Activated CD8-positive, alpha-beta memory T cell treated with anti-CD3 and anti-CD28 coated beads, Interleukin-2, amount 10 ng/mL, durations not matched to agents 7 days and 5 days (primary cell): ENCODE measurements at places on chromosomes 5 and 9.
A peak's percentile ranks its signal among the peaks of the same experiment; 100 is the strongest.

DNA sequence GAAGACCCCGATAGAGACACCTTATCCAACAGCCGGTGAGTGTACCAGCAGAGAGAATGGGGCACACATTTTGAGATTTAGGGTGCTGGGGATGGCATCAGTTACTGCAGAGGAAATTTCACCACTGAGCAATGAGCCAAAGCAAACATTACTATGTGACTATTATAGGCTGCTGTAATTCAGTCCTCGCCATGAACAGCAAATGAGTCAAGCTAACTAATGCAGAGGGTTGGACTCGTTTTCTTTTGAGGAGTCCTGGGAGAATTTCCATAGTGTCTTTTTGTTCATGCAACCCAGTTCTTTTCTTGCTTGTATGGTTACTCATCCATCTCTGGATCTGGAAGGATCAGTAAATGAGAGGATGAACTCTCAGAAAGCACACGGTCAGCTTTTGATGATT lies 323.8 kb downstream of the PSAT1 start:
- DNase-seq, result no peak

- no peak for DNase-seq
Measured at GRCh38 chr5:68746643-68747420, 347.0 kb upstream of the SLC30A5 start.

DNA sequence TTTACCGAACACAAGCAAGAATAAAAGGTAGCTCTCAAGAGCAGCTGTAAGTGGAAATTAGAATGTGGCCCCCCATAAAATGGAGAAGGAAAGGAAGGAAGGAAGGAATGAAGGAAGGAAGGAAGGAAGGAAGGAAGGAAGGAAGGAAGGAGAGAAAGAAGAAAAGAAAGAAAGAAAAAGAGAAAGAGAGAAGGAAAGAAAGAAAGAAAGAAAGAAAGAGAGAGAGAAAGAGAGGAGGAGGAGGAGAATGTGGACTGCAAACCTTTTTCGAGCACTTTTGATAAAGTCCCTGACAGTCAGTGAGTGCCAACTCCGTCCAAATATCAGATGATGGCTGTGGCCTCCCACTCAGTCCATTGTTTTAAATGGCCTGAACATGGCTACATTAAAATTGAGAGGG lies 53.8 kb upstream of the SNX2 start:
- no peak for DNase-seq

DNA sequence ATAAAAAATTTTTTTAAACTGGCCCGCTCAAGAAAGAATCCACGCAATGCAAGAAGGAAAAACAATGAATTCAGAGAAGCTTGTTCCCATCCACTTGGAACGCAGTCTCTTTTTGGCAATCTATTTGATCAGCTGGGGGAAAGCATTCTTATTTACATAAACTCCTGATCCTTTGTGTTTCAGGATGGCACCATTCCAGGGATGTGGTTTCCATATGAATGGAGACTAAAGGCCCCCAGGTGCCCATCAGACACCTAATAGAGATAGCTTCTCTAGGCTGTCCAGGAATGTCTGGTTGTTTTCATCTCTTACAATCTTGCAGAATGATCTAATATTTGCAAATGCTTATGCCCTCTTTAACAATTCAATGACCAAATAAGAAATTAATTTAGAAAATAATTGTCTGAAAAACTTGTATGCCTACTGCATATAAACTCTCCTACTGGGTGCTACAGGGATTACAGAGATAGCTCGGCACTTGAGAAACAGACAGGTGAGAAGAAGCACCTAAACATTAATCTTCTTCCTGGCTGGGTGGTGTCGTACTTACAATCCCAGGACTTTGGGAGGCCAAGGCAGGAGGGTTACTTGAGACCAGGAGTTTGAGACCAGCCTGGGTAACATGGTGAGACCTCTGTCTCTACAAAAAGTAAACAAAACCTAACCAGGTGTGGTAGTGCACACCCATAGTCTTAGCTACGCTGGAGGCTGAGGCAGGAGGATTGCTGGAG lies 3.0 kb upstream of the RASGRF2 start:
- DNase-seq, result no peak

DNA sequence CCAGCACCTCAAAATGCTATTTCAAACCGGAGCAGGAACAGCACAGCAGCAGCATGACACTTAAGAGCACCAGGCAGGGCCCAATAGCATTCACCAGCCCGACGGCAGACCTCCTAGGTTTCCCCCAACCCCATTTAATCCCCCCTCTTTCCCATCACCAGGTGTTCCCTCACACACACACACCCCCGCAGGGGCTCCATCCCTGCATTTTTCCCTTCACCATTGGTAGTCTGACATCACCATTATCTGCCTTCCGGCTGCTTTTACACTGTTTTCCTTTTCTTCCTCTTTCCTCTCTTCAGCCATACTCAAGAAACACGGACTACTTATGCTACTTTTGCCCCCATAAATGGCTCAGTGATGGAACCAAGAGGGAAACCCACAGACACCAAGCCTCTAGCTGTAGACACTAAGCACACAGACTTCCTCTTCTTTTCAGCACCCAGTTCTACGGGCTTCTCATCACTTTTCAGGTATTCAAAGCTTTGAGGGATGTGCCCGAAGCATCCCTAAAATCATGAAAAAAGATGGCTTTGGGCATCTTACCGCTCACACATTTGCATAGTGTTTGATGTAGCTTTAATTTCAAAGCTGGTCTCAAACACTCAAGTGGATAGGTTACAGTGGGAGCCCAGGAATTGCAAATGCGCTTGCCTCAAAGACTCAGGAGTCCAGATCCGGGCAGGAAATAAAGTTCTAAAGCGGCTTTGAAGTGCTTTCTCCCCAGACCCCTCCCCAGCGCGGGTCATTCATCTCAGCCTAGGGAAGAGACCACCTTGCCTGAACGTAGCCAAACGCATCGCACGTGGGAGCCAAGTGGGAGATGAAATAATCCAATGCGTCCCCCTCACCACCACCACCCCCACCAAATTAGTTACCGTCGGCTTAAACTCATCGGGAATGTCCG lies 141.5 kb downstream of the TSSK1B start:
- DNase-seq, result no peak

DNA sequence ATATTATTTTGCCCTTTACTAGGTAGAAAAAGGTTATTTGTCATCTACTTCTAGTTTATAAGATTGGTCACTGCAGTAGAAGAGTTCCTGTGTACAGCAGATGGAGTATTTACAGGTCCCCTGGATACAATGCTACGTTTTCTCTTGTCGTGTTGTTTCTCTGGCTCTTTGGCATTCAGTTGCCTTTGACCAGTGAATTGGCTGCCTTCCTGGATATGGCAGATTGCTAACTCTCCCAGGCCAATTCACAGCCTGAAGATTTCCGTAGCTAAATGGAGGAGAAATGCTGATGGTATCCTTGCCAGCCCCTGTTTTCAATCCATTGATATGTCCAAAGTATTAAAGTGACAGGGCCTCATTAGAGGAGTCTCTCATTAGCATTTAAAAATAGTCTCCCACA lies 32.5 kb upstream of the GNAQ start:
- no peak for DNase-seq

DNA sequence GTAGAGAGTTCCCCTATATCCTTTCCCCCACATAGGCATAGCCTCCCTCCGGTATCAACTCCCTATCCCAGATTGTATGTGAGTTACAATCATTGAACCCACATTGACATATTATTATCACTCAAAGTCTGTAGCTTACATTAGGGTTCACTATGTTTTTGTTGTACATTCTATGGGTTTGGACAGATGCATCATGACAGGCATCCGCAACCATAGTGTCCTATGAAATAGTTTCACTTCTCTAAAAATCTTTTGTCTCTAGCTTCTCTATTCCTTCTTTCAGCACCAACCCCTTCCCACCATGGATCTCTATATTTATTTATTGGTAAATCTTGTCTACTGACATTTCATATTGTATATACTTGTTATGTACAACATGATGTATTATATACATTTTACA lies 31.6 kb downstream of the TAF11L14 start:
- no peak for DNase-seq

- no peak for DNase-seq
Measured at GRCh38 chr5:177470759-177471536, 2.5 kb downstream of the DBN1 start.

DNA sequence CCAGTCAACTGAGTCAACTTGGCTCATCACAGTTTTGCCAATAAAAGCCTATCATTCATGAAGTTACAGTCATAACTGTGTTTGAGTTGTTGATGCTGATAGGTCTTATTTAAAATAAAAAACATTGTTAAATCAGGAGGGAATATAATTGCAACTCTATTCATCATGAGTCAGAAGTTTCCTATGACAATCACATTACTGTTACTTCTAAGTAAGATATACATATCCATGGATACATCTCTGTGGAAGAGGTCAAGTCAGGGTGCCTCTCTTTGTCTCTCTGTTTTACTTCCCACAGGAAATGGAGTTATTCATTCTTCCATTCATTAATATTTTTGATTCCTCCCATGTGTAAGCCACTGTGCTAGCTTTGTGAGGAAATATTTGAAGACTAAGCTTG lies 2015.4 kb upstream of the WWC1 start:
- DNase-seq, result no peak

DNA sequence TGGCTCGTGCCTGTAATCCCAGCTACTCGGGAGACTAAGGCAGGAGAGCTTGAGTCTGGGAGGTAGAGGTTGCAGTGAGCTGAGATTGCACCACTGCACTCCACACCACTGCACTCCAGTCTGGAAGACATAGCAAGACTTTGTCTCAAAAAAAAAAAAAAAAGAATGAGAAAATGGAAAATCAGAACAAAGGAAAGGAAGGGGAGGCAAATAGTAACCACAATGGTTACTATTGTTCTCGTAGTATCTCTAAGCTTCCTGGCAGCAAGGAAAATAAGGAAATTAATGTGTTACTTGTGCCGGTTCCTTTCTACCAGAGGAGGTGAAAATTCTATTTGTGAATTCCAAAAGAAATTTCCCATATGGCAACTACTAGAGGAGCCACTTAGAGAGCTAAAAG lies 48.5 kb upstream of the BNC2 start:
- no peak for DNase-seq

DNA sequence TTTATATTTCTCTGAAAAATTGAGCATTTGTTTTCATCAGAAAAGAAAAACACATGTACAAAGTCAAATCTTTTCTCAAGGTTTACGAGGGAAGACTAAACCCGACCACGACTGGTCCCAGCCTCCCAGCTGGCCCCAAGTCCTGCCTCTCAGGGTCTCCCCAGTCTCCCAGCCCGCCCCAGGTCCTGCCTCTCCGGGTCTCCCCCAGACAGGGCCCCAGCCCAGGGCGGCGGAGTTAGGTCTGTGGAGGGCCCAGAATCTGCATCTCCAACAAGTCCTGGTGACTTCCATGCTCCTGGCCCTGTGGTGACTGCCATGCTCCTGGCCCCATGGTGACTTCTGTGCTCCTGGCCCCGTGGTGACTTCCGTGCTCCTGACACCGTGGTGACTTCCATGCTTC lies 359.9 kb downstream of the IRX2 start:
- no peak for DNase-seq

DNA sequence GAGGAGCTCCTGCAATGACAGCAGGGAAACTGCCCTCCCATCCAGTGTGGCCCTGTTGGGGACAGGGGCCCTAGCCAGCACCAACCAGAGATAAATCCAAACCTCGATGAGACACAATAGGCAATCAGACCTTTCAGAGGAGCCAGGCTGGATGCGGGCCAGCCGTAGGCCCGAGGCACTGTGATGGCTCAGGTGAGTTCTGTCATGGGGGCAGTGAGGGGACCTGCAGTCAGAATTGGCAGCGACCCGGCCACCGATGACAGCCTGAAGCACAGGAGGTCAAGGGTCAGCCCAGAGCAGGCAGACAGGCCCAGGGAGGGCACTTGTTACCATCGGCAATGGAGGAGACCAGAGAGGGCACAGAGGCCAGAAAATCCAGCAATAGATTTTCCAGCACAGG lies 90.8 kb downstream of the FRMD3 start:
- DNase-seq, result no peak

- DNase-seq, result peak; percentile 65
Measured at GRCh38 chr9:129626625-129627284, 792 bp downstream of the NTMT1 start.

GRCh38 chr5:90557391-90557790 lies 1.2 kb upstream of the ADGRV1 start:
- no peak for DNase-seq

DNA sequence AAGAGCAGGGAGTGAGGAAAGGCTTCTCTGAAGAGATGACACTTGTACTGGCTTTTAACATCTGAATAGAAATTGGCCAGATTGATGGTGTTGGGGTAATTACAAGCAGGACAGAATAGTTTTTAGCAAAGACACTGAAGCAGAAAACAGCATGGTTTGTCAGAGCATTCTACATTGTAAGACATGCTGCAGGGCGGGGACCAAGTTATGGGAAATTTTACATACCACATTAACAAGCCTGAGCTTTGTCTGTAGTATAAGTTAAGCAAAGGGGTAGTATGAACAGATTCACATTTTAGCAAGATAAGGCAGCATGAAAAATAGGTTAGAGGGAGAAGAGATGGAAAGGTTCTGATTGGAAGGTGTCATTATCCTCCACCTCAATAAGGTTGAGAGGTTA lies 66.5 kb downstream of the JMY start:
- DNase-seq, result no peak

DNA sequence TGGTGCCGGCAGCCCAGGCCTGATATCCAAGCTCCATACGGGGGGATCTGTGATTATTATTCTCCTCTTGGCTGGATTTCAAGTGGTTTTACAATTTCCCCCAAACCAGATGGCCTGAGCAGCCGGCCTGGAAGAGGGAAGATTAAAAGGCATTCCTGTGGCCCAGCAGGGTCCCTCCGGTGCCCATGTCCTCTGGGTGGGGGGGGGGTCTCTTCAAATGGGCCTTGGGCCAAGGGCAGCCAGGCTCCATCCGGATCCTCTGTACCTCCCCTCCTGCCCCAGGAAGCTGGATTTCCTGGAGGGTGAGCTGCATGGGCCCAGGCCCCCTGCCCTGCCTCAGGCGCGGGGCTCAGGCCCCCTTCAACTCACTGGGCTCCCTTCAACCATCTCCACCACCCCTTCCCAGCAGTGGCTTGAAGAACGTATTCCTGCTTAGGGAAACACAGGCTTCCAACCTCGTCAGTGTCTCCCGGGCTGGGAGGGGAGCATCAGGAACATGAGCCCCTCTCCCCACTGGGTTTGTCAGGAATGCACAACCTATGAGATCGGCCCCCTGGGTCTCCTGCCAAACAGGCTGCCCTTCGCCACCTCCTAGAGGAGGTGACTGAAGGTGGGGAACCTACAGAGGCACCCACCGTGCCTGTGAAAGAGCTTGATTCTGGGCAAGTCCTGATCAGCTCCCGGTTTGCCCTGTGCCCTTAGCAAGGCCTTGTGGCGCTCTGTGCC lies 62.9 kb upstream of the ORM1 start:
- DNase-seq, result no peak

- no peak for DNase-seq
Measured at GRCh38 chr9:110814159-110814558, 145.6 kb downstream of the MUSK start.

DNA sequence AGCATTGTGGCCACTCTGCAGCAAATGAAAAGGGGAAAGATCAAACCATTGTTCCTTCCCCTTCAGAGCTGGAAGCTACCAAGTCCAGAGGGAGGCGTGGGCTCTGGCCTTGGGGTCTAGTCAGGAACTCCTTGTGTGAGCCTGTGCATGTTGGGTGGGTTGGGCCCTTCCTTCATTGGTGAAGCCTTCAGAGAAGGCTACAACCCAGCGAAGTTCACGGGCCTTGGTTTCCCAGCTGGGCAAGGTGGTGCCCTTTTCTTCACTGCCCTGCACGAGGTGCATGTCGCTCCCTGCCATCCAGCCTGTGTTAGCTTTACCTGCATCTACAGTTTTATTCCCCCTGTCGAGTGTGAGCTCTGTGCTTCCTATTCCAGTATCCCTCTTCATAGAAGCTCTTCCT lies 84.7 kb downstream of the ZNF618 start:
- DNase-seq, result no peak
